ENCODE measurements at places on chromosomes 13 and 19. TPM values are rescaled to one million over a fixed set of nuclear protein-coding genes. Genes with fewer than 3 reads are reported as not detected.

NOTCH3 gene
- 2.0 TPM for total RNA-seq

SIGLEC5 gene
- not detected for total RNA-seq

PLIN5 gene
- total RNA-seq = 0.33 TPM

POU2F2 gene
- total RNA-seq = 1.5 TPM

ZNF878 gene
- total RNA-seq = not detected

RASGRP4 gene
- total RNA-seq = not detected

IGLON5 gene
- not detected for total RNA-seq

SLC8A2 gene
- not detected for total RNA-seq

RFPL4AL1 gene
- not detected for total RNA-seq

FFAR2 gene
- not detected for total RNA-seq

ACER1 gene
- total RNA-seq = not detected

CD177 gene
- total RNA-seq = under 0.01 TPM

CEACAM20 gene
- 0.33 TPM for total RNA-seq

CD79A gene
- 0.33 TPM for total RNA-seq

Data from vein endothelial cell (primary cell).